NCI-H524 treated with DMSO at 0.1 percent for 48 hours (cell line): ENCODE measurements at places on chromosomes 11 and 22.

- no peak for DNase-seq
Observed at GRCh38 chr11:21986361-21986760, 206.5 kb upstream of the ANO5 start.

GRCh38 chr11:75547177-75547576 lies 14.9 kb upstream of the SERPINH1 start:
- no peak for DNase-seq

GRCh38 chr22:50209893-50210292 lies 9.1 kb downstream of the SELENOO start:
- no peak for DNase-seq

DNA sequence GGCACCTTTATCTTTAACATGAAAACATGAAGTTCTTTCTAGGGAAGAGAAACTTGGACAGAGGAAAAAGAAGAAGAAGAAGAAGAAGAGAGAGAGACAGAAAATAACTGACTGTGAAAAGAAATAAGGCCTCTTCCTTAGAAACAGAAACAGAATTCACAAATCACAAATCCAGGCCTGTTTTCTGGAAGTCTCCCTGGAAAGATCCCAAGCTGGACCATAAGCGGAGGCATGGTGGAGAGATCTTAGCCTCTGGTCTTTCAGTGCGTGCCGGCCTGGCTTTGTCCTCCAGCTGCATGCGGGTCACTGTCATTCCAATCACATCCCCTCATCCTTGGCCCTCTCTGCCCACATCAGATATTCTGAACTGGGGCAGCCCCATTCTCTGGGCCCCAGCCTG lies 6.9 kb downstream of the FXYD6 start:
- no peak for DNase-seq

GRCh38 chr22:43546186-43546585 lies 134.4 kb downstream of the MPPED1 start:
- DNase-seq = no peak

DNA sequence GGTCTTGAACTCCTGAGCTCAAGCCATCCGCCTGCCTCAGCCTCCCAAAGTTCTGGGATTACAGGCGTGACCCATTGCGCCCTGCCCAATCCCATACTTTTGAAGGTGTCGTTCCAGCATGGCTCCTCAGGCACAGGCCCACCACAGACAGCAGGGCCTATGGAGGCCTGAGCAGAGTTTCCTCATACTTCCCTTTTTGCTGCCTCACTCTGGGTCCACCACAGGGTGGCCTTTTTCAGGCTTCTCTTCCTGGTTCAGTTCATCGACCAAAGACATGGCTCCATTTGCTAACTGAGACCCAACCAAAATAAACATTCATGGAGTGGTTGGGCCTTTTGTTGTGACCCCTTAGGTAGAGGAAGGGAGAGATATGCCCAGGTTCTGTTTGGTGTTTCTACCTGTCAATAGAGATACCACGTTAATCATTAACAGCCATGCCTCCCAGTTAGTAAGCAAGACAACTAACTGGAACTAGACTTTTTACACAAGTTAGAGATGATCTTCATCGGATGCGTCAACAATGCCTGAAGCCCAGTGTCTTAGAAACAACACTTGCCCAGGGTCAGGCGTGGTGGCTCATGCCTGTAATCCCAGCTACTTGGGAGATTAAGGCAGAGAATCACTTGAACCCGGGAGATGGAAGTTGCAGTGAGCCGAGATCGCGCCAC lies 35.1 kb downstream of the TRIOBP start:
- no peak for DNase-seq
